ENCODE measurements at places on chromosomes 6 and 20.

DNA sequence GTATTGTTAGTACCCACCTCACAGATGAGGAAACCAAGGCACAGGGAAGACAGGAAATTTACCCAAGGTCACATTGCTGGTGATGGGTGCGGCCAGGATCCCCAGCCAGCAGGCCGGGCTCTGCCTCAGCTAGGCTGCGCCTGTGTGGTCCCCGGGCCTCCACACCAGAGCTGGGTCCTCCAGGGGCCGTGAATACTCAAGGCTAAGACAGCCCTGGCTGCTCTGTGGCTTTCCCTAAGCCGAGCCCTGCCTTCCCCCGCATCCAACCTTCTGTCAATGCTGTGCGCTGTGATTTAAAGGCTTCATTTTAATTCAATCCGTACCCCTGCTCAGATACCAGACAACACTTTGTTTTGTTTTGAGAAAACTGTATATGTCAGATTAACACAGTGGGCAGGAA lies 246.7 kb downstream of the TTLL2 start:
- no peak for DNase-seq

- DNase-seq, result no peak
Measured at GRCh38 chr6:37134396-37135191, 35.4 kb upstream of the PIM1 start.

- peak; percentile 54 for DNase-seq
Measured at GRCh38 chr6:44253307-44254101, 3.8 kb downstream of the SLC35B2 start.

- DNase-seq, result no peak
Measured at GRCh38 chr20:38723017-38723847, 1.1 kb upstream of the SLC32A1 start.

DNA sequence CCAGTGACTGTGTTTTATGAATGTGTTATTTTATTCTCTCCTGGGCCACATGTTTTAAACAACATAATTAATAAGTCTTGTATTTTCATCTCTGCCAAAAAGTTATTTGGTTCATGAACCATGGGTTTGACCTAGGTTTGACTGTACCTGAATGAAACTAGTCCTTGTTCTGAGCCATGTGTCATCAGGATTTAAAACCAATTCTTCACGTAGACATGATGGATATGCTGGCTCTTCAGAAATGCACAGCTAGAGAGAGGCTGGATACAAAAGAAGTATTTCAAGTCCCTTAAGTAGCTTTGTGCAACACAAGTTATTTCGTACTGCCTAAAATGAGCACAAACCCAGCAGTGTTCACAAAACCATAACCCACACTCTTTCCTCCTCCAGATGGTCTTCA lies 116.1 kb downstream of the IBTK start:
- no peak for DNase-seq

GRCh38 chr6:148530394-148530953 lies 187.8 kb downstream of the SASH1 start:
- DNase-seq, result peak; percentile 19

- DNase-seq, result peak; percentile 94
Measured at GRCh38 chr6:156563714-156564113, 213.5 kb upstream of the ARID1B start.

DNA sequence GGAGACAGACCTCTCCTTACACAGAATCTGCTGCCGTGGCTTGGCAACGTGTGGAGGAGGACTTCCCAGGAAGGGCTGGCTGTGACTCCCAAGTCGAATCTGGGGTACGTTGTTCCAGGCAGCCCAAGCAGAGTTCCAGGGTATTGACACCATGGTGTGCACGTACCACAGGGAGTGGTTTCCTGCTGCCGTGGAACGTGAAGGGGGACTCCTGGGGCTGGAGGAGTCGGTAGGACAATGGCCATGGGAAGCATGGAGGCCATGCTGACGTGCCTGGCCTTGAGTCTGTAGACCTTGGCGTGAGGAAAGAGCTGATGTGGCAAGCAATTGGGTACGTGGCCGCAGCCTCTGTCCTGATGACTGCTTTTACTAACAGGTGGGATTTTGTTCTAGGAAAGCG lies 119.3 kb downstream of the TULP4 start:
- no peak for DNase-seq

DNA sequence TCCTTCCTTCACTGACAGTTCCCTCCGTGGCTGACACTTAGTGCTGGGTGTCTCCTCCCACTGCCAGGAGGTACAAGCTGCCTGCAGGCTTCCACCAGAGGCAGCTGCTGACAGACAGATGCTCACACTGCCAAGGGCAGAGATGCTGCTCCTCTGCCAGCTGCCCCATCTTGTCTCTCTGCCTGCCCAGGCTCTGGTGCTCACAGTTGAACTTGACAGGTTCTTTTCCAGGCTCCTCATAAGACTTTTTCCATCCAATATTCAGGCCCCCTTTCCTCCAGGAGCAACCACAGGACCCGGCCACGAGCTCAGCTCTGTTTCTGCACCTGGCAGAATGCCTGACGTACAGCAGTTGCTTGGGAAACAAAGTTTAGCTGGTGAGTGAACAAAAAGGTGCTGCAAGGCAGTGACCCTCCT lies 79.8 kb downstream of the PSMB1 start:
- DNase-seq, result no peak

- no peak for DNase-seq
Measured at GRCh38 chr6:43013097-43013842, 476 bp downstream of the MEA1 start.

GRCh38 chr20:36115925-36116324 lies 38.6 kb upstream of the EPB41L1 start:
- no peak for DNase-seq

DNA sequence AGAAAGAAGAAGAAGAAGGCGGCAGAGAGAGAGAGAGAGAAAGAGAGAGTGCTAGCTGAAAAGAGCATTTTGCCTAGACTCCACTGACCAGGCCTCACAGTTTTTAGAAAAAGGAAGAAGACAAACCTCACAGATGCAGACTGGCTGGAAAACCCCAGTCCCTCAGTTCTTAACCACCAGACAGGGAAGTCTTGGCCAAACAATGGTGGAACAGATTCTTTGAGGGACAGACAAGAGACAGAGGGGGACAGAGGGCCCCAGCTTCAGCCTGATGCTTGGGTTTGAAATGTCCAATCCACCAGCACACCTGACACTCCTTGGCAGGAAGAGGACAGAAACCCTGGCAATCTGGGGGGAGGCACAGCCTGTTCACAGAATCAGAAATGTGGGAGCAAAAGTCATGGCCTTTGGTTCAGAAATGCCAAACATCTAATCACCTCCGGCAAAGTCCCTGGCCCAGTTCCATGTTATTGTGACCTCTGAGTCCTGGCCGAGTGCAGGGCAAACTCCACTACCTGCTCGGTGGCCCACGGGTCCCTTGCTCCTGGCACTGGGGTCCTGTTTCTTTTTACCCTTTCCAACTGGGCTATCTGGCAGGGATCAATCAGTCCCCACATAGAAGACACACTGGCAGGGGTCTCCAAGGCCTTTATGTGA lies 235.2 kb downstream of the LY86 start:
- DNase-seq, result no peak

GRCh38 chr20:13342469-13343242 lies 121.6 kb downstream of the ISM1 start:
- DNase-seq, result no peak

DNA sequence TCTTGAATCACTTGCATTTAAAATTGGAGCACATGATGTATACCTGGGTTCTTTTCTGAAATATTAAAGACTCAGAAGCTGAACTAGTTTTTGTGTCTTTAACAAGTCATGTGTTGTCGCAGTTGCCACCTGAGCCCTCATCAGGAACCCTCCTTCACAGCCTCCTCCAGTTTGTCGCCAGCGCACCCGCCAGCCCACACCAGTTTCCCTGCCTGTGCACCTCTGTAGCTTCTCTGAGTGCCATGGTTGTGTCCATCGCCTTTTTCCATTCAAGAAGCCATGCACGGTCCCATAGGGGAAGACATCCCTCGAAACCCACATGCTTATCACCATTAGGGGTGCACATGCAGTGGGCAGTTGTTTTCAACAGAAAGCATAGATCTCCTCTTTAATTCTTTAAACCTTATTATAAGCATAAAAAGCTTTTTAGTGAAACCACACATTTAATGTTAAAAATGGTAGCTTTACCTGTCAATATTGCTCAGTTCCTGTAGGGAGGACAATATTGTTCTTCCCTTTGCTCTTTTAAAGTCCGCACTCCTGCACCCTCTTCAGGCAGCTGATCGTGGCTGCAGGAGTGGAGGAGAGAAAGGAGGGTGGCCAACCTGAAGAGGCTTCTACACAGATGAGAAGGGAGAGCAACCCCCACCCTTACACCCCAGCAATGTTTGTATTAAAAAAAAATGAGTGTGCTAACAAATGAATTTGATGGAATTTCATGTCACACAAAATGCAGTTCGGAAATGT lies 121.9 kb downstream of the CFAP61 start:
- no peak for DNase-seq

GRCh38 chr6:28988536-28989311 lies 16.4 kb downstream of the ZNF311 start:
- DNase-seq, result peak; percentile 12

- no peak for DNase-seq
Measured at GRCh38 chr6:113968472-113968871, 2.5 kb downstream of the HDAC2 start.

GRCh38 chr6:31723980-31724691 lies 963 bp downstream of the MPIG6B start:
- no peak for DNase-seq

All from NCI-H510A treated with DMSO at 0.1 percent for 48 hours (cell line).